ENCODE measurements at places on chromosomes 6 and 20.

GRCh38 chr6:47677381-47678100, 20.8 kb upstream of the ADGRF4 start:
- DNase-seq, result no peak

DNA sequence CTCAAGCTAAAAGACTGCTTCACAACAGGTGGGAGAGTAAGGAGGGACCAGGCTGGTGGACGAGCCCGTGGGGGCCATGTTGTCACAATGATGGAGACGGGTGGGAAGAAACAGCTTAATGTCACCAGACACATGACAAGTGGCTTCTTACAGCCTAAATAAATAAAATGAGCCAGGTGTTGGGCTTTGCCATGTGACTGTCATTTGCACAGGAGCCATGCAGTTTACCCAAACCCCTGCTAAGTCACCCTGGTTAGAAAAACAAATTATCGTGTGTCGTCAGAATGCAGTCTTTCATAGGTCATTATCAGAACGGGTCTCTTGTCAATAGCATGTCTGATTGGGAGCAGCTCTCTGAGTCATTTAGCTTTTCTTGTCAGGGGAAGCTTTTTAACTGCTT, 18.5 kb downstream of the BTBD3 start:
- DNase-seq, result no peak

DNA sequence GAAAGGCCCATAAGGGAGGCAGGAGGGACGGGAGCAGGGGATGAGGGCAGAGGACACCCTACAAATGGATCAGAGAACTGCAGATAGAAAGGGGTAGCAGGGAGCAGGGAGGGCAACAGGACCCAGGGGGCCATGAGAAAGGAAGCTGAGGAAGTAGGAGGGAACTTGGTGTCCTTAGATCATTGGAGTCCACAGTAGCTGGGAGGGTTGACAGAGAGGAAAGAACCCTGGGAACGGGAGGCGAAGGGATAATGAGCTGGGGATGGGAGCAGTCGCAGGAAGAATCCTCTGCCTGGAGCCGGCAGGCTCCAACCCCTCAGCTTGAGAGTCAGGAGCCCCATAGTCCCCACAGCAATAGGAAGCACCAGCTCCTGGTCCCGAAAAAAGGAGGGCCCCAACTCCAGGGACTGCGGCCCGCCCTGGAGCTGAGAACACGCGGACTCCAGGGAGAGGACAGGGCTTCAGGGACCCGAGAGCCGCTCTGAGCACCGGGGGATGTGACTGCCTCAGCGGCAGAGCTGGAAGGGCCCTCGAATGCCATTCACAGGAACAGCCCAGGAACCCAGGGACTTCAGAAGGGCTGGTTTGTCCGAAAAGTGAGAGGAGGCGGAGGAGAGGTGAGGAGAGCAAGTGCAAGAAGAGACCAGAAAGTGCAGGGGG, 32.7 kb downstream of the HLA-A start:
- no peak for DNase-seq

DNA sequence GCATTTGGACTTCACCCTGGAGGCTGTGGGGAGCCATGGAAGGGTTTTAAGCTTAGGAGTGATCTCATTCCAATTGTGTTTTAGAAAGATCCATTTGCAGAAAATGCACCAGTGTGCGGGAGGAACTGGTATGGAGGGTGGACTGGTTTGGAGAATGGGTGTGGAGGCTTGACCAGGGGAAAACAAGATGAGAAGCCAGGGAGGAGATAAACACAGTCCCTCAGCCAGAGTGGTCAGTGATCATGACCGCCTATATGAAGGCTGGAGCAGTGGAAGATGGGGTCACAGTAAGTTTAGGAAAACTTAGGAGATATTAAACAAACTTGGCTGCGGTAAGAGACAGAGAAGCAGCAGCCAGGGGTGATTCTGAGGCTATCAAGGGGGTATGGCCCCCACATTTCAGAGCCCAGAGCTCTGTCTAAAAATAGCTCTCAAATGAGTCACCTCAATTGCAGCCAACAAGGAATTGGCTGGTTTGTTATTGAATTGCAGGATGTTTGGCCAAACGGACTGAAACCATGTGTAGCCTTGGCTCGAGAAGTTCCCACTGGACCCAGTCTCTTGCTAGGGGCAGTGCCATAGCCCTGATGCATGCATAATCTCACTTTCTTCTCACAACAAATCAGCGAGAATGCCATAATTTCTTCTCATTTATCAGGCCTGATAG, 159.9 kb upstream of the TOP1 start:
- DNase-seq, result no peak

- DNase-seq, result no peak
These were observed 171.5 kb downstream of the QKI start for GRCh38 chr6:163585932-163586437.

- no peak for DNase-seq
These were observed 927 bp downstream of the IL20RA start for GRCh38 chr6:137043710-137044365.

GRCh38 chr6:16511040-16511660, 250.1 kb downstream of the ATXN1 start:
- no peak for DNase-seq

GRCh38 chr6:28208111-28208659, 16.9 kb upstream of the ZSCAN9 start:
- DNase-seq, result no peak

GRCh38 chr6:6826095-6826901, 237.8 kb downstream of the LY86 start:
- no peak for DNase-seq
